ENCODE measurements at places on chromosomes 12 and 14.
A peak's percentile ranks its signal among the peaks of the same experiment; 100 is the strongest.

GRCh38 chr12:120238839-120239445, 26.6 kb downstream of the PXN start:
- DNase-seq, result no peak

GRCh38 chr14:24307156-24307574, 612 bp downstream of the CIDEB start:
- no peak for DNase-seq

- DNase-seq, result no peak
Measured at GRCh38 chr14:41641690-41642089, 35.0 kb downstream of the LRFN5 start.

- no peak for DNase-seq
Measured at GRCh38 chr14:32354716-32355115, 25.6 kb downstream of the AKAP6 start.

DNA sequence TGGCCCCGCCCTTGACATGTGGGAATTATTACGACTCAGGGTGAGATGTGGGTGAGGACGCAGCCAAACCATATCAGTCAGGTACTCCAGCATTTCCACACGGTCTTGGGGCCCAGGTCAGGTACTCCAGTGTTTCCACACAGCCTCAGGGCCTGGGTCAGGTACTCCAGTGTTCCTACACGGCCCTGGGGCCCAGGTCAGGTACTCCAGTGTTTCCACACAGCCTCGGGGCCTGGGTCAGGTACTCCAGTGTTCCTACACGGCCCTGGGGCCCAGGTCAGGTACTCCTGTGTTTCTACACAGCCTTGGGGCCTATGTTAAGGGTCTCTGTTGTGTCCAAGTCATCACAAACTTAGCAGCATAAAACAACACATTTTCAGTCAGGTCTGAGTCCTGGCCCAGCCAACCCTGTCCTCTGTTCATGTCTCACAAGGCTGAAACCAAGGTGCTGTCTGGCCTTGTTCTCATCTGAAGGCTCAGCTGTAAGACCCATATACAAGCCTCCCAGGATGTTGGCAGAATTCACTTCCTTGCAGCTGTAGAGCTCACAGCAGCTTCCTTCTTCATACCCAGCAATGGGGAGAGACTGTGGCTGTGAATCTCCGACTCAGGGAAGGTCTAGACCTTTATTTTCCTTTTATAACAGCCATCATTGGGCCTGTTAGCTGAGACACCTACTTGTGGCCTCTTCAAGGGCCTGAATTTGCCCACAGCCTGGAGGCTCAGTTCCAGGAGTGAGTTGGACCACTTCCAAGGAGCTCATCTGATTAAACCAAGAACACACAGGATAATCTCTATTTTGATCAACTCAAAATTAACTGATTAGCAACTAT, 107.6 kb upstream of the SFSWAP start:
- no peak for DNase-seq

DNA sequence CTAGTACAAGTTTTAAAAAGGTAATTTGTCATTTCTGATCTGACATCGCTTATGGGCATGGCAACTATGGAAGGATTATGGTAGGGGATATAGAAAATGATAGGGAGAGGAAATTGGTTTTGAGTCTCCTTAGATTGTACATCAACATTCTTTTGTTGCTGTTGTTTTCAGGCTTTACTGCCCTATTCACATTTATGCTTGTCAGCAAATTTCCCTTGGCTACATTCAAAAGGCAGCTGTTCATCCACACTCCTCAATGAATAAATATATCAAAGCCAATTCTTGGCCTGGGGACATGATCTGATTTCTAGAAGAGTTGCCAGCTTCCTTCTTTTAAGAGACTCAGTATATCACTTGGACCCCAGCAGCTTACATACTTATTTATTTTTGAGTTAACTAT, 283.4 kb downstream of the CEP128 start:
- no peak for DNase-seq

DNA sequence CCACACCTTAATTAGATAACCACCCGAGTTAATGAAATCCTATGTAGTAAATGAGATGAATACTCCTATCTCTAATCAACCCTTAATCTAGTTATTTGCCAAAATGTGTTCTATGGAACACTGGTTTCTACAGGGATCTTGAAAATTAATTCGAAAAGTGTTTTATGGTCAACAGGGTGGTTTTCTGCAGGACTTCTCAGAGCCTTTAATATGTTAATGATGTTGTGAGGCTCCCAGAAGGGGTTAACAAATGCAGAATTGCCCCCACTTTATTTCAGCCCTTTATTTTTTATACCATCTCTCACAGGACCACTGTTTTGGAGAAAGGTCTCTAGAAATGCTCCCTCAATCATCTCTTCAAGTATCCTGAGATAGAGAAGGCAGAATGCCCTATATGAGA, 153.1 kb upstream of the RPH3A start:
- no peak for DNase-seq

DNA sequence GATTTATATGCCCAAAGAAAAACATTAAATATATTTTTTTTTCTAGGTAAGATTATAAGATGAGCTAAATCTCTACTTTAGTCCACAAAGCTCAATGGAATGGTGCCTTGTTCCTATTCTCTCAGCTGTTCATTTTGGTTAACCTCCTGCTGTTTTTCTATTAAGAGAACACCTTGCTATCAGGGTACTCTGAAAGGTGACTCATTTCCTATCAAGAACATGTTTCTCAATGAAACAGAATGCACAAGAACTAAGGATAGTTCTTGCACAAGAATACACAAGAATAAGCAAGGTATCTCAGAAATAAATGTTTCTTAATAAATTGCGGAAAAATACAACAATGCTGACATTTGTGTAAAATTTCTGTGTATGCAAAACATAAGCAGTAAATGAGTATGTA, 14.1 kb downstream of the ABCD2 start:
- DNase-seq, result no peak

GRCh38 chr12:54075974-54076373, 22.3 kb downstream of the HOXC4 start:
- DNase-seq, result no peak

DNA sequence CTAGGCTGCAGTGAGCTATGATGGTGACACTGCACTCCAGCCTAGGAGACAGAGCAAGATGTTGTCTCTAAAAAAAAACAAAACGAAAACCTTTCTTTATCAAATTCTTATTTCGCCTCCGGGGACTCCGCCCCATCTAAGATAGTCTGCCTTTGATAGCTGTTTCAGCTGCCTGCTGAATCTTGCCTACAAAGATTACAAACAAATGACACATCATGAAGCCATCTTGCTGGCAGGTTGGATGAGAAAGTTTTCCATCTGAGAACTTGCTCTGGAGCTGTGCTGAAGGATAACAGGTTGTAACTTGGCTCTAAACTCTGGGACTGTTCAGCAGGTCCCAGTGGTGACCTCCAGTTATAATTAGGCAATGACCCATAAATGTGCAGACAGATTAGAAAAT, 41.8 kb upstream of the AEBP2 start:
- no peak for DNase-seq

- no peak for DNase-seq
Measured at GRCh38 chr12:70513426-70513825, 123.8 kb downstream of the PTPRB start.

- no peak for DNase-seq
Measured at GRCh38 chr14:42143114-42143513, 536.4 kb downstream of the LRFN5 start.

- DNase-seq, result no peak
Measured at GRCh38 chr14:69580009-69580577, 5.4 kb upstream of the CCDC177 start.

DNA sequence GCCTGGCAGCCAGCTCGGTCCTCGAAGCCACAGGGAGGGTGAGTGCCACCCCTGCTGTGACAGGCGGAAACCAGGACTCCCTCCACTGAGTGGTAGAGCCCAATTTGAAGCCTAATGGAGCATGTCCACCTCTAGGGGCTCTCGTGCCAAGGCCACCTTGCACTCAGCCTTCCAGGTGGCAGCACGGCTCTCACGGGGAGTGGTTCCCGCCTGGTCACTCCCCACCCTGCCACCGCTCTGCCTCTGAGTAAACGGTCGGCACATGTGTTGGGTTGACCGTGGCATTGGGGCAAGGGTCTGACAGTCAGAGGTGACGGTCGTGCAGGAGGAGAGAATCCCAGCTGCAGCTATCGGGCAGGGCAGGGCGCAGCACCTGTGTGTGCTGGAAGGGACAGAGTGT, 34.8 kb downstream of the IL31 start:
- DNase-seq, result no peak

DNA sequence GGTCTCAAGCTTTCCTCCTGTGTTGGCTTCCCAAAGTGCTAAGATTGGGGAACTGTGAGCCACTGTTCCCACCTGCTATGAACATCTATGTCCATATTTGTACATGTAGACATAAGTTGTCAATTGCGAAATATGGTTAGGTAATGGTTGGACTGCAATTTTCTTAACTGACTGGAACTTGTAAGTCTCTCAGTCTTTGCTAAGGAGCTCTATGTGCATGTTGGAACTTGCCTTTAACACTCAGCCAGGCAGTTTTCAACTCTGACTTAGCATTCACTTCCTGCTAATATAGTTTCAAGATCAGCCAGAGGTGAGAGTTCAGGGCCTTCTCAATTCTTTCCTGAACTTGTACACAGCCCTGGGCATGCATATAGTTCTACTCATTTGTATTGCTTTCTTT, 44.5 kb upstream of the EEA1 start:
- no peak for DNase-seq

DNA sequence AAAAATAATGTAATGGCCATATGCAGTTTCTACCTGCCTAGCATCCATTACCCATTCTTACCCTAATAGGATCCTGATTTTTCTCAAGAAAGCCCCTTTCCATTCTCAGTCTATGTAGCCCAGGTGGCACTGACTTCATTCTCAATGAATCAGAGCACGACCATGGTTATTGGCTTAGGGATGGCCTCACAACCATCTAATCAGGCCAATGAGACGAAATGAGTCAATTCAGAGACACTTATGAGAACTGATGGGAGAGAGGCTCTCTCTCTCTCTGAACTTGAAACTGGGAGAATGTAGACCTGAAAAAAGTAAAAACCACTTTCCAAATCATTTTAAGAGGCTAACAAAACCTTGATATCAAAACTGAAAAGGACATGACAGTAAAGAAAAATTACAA, 45.3 kb upstream of the OXA1L start:
- no peak for DNase-seq

DNA sequence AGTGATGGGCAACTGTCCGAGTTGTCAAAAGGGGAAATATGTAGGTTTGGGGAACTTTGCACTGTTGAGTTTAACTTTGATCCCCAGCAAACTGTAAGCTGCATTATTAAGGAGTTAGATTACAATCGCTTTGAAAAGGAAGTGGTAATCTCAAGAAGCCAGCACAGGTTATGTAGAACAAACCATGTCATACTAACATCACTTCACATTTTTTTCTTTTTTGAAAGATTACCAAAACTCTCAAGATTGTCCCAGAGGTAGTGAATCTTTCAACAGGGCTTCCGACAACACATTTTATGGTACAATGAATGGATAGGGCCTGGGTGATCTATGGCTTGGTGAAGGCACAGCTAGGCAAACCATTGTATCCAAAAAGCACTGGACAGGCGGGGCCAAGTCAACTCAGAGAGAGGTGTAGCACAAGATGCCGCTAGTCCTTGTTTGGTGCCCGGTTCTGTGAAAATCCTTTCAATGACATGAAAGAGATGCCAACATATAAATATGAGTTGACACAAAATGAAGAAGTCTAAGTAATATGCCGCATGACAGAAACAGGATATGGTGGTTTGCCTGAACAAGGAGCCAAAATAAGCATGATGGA, 24.3 kb upstream of the PARP11 start:
- no peak for DNase-seq

GRCh38 chr12:47876440-47876960, 28.3 kb downstream of the VDR start:
- DNase-seq, result no peak

- DNase-seq, result no peak
Measured at GRCh38 chr14:96027431-96028355, 11.5 kb upstream of the C14orf132 start.

DNA sequence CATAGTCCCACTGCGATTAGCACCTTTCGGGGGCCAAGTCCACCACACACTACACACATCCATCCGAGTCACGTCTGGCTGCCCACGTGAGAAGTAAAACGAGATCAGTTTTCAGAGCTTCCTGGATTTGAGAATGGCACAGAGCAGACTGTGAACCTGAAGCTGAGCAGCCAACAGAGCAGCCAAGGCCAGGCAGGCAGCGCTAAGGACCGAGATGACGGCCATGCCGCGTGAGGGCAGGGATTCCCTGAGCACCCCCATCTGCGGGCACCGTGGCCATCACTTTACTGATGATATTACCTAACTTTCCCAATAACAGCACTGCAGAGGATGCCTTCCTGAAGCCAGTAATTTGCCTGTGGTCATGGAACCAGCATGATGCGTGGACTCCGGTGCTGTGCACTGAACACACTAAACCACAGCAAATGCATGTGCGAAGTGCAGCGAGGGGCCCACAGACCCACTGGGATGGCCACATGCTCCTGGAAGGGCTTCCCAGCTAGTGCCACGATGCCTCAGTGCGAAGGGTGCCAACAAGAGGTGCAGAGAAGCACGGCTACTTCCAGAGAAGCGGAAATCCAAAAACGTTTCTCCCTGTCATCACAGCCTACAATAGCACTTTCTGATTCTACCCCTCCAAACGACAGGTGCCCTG, 56.0 kb downstream of the RNF34 start:
- no peak for DNase-seq

DNA sequence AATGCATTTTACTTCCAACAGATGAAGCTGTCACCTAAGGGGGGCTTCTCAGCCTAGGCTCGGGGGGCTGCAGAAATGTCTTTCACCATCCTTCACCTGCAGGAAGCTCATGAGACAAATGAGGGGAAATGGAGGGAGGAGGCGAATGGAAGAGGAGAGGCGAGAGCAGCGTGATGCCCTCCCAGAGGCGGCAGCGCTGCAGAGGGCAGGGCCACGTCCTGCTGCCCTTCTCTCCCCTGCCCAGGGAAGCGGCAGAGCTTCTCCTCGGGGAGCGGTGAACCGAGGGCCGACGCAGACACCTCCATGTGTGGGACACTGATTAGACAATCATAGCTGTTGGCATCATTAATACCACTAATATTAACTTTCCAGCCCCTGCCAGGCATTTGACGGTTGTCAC, 78.3 kb downstream of the SERPINA3 start:
- DNase-seq, result no peak

- DNase-seq, result no peak
Measured at GRCh38 chr14:91377700-91378652, 39.6 kb downstream of the CCDC88C start.

DNA sequence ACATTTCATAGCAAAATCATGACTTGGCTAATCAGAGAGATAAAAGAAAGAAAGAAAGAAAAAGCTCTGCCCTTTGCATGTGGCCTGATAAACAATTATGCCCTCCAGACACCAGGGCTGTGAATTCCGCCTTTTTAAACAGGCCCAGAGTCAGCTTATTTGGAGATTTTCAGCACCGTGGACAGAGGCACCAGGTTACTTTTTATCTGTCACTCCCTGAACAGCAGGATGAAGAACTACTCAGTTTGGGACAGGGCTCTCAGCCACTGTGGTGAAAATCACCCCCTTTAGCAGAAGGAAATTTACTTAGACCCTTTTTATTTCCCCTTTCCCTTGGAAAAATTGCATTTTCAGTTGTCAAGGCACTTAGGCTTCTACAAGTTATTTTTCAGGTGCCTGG, 359.9 kb downstream of the NRXN3 start:
- DNase-seq, result no peak

- no peak for DNase-seq
Measured at GRCh38 chr12:19614601-19615383, 175.5 kb downstream of the AEBP2 start.

- DNase-seq, result peak; percentile 19
Measured at GRCh38 chr14:20690848-20691640, 2.5 kb downstream of the ANG start.
